ENCODE measurements at places on chromosomes 2 and 18.
A peak's percentile ranks its signal among the peaks of the same experiment; 100 is the strongest.

GRCh38 chr2:235381261-235381912 lies 112.5 kb upstream of the AGAP1 start:
- no peak for DNase-seq

- DNase-seq = no peak
Observed at GRCh38 chr2:46956981-46957531, 41.5 kb upstream of the MCFD2 start.

DNA sequence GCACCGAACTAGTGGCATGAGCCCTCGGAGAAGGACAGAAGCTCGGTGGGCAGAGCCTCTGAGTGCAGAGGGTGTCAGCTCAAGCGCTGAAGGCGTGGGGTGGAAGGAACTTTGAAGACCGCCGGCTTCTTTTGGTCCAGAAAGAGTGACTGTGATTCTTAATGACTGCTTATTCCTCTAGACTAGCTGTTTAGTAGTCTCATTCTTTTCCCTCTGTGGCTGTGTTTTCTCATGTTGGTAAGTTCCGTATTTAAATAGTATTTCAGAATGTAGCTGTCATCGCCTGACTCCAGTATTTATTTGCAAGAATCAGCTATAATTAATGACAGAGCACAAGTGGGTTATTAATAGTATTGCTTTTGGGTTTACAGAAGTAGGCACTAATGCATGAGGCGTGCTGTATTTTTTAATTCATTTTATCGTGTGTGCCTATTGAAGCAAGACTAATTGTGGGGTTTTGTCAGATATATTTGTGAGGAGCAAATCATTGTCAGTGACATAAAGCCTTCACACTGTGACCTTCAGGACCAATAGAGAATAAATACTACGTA lies 80.8 kb upstream of the NFATC1 start:
- no peak for DNase-seq

DNA sequence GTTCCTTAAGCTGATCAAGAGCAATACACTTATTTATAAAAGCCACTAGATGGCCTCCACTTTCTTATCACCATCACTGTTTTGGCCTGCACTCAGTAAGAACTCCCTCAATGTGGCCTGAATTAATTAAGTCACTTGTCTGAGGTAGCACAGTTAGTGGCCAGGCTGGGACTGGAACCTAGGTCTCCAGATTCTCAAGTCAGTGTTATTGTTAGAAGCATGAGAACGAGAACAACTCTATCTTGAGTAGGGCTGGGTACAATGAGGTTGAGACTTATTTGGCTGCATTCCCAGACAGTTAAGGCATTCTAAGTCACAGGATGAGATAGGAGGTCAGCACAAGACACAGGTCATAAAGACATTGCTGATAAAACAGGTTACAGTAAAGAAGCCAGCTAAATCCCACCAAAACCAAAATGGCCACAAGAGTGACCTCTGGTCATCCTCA lies 115.8 kb downstream of the SS18 start:
- no peak for DNase-seq

DNA sequence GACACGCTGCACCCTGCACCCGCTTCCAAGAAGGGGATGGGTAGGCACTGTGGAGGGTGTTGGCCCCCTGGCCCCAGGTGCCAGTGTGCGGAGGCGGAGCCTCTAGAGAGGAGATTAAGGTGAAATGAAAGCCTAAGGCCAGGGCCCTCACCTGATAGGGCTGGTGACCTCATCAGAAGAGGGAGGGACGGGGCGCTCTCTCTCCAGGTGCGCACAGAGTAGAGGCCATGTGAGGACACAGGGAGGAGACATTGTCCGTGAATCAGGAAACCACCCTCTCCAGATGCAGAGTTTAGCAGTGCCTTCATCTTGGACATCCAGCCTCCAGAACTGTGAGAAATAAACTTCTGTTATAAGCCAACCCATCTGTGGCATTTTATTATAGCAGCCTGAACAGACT lies 62.3 kb downstream of the PSMG2 start:
- no peak for DNase-seq

- DNase-seq = no peak
Observed at GRCh38 chr18:11266781-11267480, 117.6 kb upstream of the PIEZO2 start.

- DNase-seq = no peak
Observed at GRCh38 chr2:132909427-132909826, 239.4 kb upstream of the LYPD1 start.

DNA sequence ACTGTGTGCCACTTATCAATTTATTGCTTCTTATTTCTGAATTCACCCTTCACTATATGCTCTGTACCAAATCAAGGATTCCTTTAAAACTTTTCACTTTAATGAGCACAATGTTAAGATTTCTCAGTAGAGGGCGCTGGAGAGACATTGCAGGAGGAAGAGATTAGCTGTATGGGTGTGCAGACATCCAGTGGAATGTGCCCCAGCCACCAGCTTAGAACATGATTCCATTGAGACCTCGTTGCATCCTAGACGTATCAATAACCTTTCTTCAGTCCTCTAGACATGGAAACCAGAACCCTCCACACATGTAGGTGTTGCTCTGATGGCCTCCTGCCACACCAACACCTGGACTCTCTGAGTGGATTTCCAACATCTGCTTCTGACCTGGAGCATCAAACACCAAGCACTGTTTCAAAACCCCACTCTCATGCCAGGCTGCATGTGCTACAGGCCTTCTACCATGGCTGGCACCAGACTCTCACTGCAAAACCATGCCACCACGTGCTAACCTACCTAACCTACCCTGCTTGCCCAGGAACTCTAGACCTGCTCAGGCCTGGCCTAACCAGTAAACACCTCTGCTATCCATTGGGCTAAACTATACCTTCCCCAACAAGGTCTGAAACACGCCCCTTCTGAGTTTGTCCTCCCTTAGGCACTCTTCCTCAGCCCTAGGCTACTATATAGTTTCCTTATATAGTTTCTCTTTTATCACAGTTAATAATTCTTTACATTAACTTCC lies 633.2 kb upstream of the PKDCC start:
- peak; percentile 4 for DNase-seq

DNA sequence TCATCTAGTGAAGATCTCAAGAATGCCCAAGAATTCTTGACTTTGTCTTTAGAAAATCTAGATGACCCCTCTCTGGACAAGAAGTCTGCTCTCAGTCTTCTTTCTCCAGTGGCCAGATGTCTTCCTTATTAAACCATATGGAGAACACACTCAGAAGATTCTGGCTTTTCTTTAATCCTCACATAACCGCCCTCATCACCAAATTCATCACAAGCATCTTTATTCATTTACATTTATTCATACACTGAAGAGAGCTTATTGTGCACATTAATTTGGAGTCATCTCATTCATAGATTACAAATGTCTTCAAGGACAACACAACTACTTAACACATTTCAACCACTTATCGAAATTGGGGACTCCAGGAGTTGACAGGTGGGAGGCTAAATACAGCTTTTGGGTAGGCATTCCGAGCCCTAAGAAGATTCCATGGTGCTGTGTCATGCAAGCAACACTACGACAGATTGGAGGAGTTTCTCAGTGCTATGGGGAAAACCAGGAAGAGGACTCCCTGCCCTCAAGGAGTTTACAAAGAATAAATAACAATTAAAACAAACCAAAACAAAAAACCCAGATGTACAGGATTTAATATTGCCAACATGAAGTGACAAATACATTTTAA lies 64.8 kb upstream of the LCLAT1 start:
- no peak for DNase-seq

DNA sequence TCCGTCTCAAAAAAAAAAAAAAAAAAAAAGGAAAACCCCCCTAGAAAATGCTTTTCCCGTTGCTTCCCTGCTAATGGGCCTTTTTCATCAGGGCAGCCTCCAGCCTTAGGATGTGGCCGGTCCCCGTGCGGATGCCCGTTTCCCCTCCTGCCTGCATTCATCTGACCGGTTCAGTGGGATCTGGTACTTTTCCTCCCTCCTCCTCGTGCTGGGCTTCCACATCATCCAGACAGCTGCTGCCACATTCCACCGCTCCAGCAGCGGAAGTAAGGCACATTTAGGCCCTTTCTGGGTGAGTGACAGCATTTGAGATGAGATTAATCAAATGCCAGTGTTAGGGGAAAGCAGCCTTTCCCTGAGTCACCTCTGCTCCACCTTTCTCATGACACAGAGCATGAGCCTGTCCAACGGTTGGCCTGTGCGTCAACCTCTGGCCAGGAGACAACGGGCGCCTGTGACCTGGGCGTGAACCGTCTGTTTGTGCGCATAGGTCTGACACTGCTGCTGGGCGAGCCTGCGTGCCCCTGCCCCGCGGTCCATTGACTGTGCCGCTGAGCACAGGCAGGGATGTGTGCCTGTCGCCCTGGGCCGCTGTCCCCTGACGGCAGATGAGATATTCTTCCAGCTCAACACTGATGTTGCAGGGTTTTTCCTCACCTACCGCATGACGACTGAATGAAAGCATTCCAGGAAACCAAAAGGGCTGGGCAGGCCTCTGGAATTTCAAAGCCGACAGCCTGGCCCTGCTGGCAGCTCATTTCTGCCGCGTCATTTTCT lies 174.0 kb downstream of the TGIF1 start:
- no peak for DNase-seq

- no peak for DNase-seq
Observed at GRCh38 chr2:146741260-146741659, 1103.6 kb upstream of the ACVR2A start.

- no peak for DNase-seq
Observed at GRCh38 chr2:27638037-27638637, 9.3 kb downstream of the GPN1 start.

DNA sequence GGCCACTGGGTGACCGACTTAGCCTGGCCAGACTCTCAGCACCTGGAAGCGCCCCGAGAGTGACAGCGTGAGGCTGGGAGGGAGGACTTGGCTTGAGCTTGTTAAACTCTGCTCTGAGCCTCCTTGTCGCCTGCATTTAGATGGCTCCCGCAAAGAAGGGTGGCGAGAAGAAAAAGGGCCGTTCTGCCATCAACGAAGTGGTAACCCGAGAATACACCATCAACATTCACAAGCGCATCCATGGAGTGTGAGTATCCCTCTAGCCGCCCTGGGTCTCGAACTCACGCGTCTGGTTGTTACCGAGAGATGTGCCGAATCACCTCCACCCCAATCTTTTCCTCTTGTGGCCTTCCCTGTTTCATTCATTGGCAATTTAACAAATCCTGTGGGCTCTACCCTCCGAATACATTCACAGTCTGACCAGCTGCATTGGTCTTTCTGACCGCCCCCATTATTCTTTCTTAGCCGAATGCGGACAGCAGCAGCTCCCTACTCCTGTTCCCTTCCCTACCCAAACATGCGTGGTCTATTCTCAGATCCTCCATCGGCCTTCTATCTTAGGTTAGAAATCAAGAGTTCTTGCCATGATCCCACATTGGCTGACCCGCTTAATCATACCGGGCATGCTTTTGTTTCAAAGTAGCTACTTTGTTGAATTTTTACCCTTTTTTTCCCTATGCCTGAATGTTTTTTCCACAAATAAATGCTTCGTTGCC lies 631 bp downstream of the RPL31 start:
- no peak for DNase-seq

DNA sequence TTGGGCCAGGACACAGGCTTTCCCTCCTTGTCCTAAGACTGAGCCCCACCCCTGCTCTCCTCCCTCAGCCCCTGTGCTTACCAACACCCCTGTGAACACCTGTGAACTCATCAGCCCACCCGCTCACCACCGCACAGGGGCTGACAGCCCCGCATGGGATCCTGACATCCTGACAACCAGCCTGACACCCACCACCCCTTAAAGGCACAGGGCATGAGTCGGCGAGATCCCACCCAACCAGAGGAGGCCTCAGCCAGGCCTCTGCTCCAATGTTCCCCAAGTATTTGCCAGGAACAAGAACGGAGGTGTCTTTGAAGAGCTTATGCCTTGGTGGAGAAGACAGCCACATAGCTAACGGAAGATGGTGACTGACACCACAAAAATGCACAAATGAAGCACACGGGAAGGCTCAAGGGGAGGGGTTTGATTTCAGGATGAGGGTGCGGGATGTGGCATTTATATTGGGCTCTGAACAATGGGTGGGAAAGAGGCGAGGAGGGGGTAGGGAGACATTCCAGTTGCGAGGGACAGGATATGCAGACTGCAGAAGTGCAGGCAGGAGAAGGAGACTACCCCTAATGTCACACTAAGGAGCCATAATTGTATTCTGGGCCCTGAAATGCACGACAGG lies 11.0 kb downstream of the RAB11FIP5 start:
- no peak for DNase-seq

GRCh38 chr2:151760139-151760650 lies 25.9 kb upstream of the NEB start:
- DNase-seq = no peak

DNA sequence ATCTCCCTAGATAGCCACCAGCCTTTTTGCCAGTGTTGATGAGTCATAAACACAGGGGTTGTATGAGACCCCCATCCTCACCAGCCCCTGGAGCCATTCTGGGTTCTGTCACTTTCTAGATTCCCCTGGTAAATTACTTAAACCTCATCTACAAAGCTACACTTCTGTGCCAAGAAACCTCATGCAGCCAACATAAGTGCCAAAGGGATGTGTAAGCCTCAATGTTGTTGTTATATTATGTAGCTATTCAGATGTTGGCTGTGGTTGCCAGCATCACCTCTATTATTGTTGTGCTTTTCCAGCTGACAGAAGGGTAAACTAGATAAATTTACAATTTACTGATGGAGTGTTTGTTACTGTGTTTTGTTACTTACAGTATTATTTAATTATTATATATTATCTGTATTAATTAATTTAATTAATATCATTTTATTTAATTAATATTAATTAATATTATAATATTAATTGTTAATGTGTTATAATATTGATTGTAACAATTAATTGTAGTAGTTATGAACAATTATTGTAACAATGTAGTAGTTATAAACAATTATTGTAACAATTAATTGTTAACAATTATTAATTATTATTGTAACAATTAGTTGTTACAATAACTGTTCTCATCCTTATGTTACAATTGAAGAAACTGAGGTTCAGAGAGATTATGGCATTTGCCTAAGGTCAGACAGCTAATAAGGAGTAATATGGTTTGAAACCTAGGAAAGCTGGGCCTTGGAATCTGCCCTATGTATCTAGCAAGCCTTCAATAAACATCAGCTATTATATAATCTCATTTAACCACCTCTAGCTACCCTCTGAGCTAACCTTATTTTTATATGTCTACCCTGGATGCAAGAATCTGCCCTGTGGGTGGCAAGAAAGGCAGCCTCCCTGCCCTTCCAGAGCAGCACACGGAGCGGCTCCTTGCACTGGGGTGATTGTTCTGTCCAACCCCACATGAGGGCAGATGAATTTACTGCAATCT lies 36.1 kb downstream of the PSTPIP2 start:
- DNase-seq = no peak

GRCh38 chr2:23549051-23549450 lies 164.1 kb downstream of the KLHL29 start:
- no peak for DNase-seq

- DNase-seq = no peak
Observed at GRCh38 chr18:58284699-58285448, 240.8 kb downstream of the NEDD4L start.

GRCh38 chr2:20596973-20597859 lies 53.7 kb downstream of the HS1BP3 start:
- DNase-seq = no peak

GRCh38 chr2:177532567-177532966 lies 140.0 kb downstream of the AGPS start:
- no peak for DNase-seq

- DNase-seq = no peak
Observed at GRCh38 chr2:33131749-33132148, 185.0 kb downstream of the LTBP1 start.
